HFFc6 (cell line): ENCODE measurements at places on chromosomes 1 and 21. TPM values are rescaled to one million over a fixed set of nuclear protein-coding genes. Genes with fewer than 3 reads are reported as not detected.

Gene FCRL4
- total RNA-seq: not detected in 2 replicates

Gene INSRR
- not detected in 3 replicates for total RNA-seq

DNA sequence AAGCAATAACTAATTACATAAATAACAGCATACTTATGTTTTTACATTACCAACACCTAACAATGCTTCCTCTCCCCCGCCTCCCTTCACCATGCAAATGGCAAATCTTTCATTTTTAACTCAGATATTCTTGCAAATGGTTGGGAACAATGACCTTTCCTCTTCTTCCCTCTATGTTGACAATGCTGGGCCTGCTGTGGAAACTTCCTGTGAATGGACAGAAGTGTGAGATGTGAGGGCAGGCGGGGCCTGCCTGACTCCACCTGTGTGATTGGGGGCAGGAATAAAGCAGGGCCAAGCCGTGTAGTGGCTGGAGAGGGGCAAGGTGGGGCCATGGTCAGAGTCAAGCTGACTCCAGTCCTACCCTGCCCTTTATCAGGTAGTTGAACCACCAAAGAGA is 289.6 kb downstream of the RPS6KC1 start:
- no peak for DNase-seq
- no peaks in the 10 kb centered on the region; the same call in none of the 2 replicates for H3K27me3 ChIP-seq
- H3K4me3 ChIP-seq: no peak overlapping the region
- no peak overlapping the region for H3K27ac ChIP-seq
- H3K36me3 ChIP-seq: no peaks in the 10 kb centered on the region

Gene CYP4X1
- not detected in 3 replicates for total RNA-seq

DNA sequence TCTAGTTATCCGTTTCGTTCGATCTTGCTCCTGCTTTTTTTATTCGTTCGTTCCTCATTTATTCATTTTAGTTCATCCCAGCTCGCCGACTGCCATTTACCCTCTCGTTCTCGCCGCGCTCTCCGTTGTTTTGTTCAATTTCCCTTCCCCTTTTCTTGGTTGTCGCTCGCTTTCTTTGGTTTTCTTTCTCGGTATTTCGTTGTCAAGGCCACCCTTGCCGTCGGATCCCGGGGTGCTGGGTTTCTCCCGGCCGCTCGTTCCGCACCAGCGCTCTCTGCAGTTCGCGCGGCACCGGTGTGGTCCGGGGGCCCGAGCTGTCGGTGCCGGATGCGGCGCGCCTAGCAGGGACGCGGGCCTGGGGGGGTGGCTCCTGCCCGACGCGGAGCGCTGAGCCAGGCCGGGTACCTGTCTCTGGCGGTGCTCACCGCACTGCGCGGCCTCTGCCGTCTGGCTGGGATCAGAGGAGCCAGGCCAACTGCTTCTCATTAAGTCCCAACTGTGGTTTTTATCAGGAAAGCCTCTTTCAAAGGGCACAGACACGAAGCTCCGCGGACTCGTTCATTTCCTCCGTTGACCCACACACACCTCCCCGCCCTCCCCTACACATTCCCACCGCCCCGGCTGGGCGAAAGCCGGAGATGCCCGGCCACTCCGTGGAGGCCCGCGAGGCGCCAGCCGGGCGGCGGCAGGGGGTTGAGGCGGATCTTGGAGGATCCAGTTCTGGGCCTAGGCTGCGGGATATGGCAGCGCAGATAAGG is 1.6 kb downstream of the ALX3 start:
- peaks cover 5% of the 10 kb centered on the region for H3K36me3 ChIP-seq
- peaks cover 35% of the 10 kb centered on the region for H3K27me3 ChIP-seq
- peak overlapping the region; percentile 86; the same call in 1 of the 2 replicates for H3K27ac ChIP-seq
- H3K4me1 ChIP-seq: peaks cover 17% of the 10 kb centered on the region; the same call in 1 of the 2 replicates
- H3K4me3 ChIP-seq: peak overlapping the region; percentile 85

GRCh38 chr1:9121496-9122409 is 7.1 kb downstream of the GPR157 start:
- H3K27ac ChIP-seq: no peak overlapping the region
- no peaks in the 10 kb centered on the region; the same call in 1 of the 2 replicates for H3K27me3 ChIP-seq

Gene CYP4B1
- total RNA-seq: not detected in 3 replicates

GRCh38 chr1:247332215-247332622 is 552 bp upstream of the ZNF496 start:
- peak overlapping the region; percentile 76 for H3K27ac ChIP-seq
- H3K27me3 ChIP-seq: 0 out of 2 replicates have a peak, but pooled peaks cover 3% of the 10 kb centered on the region
- peak overlapping the region; percentile 87 for H3K4me3 ChIP-seq
- H3K36me3 ChIP-seq: peaks cover 11% of the 10 kb centered on the region; the same call in 1 of the 2 replicates
- DNase-seq: no peak
- peaks cover 45% of the 10 kb centered on the region for H3K4me1 ChIP-seq
